ENCODE measurements at places on chromosomes 2 and 18.

DNA sequence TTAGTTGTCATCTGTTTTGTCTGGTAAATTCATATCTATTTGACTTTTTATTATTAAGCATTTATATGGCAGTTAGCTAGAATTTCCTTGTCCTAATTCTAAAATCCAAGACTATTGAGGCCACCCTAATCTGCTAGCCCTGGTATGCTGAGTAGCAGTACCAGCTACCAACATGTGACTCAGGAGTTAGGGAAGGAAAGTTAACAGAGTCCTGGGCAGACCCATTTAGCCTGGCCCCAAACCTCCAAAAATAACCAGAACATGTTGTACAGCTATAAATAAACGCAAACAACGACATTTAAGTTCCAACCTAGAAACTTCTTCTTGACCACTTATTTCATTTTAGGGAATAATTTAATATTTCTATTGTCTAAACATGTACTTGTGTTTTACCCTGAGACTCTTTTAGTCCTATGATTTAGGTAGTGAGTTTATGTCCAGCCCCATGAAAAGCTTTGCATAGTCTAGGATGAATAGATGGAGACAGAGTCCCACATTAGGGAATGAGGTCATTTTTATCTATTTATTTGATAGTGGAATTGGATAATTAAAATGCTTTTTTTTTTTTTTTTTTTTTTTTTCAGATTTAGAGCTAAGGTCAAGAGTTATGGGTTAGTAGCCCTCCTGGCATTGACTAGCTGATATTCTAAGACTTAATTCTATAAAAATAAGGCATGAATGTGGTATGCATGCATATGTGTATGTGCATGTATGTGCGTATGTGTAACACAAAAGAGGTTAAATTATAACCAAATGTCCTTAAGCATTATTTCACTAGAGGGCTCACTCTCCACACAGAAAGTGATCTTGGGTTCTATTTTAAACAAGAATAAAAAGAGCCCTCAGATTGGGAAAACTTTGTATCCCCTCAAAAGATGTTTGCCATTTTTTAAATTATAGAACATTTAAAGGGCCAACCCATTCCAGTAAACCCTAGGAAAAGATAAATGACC lies 160.1 kb upstream of the MAPRE2 start:
- no peak for DNase-seq

DNA sequence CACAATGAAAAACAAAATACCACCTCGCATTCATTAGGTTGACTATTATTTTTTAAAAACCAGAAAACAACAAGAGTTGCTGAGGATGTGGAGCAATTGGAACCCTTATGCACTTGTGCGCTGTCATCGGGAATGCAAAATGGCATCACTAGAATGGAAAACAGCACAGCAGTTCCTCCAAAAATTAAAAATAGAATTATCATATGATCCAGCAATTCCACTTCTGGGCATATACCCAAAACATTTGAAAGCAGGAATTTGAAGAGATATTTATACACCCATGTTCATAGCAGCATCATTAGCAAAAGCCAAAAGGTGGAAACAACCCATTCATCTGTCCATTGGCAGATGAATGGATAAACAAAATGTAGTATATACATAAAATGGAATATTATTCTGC lies 11.9 kb upstream of the NMUR1 start:
- no peak for DNase-seq

DNA sequence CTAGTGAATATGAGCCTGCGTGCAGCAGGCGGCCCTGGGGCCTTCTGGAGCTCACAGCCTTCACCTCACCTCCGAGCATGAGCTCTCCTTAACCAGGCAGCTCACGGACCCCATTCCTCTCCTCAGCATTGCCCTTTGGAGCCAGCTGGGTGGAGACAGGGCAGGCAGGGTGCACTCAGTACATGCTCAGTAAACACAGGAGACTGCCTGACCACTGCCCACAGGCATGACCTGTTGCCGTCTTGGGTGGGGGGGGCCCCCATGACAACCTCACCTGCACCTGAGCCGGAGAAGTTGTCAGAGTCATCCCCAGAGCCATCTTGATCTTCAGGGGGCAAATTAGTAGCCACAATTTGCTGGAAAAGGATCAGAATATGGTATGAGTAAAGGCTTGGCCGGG lies 19.9 kb downstream of the SDC1 start:
- no peak for DNase-seq

GRCh38 chr2:234410526-234410925 lies 86.4 kb downstream of the ARL4C start:
- DNase-seq, result no peak

GRCh38 chr2:42856891-42857632 lies 64.7 kb upstream of the HAAO start:
- DNase-seq, result no peak

GRCh38 chr2:206915121-206915520 lies 24.2 kb upstream of the CPO start:
- no peak for DNase-seq

DNA sequence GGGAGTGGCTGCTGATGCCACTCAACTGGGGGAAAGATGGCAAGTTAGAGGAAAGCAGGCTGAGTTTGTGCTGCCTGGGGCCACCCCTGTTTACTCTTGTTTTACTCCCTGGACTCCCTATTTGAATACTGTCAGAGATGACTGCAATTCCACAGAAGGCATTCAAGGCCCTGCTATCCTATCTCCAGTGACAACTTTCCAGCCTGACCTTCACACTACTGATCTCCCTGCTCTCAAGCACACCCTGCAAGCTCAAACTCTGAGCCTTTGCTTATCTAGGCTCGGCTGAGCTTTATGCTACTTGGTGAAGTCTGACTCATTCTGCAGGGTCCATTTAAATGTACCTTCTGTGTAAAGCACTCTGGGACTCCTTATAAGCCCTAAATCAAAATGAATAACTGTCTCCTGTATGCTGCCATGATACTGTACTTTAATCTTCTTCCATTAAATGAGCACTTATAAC lies 39.3 kb upstream of the DSG1 start:
- DNase-seq, result no peak

DNA sequence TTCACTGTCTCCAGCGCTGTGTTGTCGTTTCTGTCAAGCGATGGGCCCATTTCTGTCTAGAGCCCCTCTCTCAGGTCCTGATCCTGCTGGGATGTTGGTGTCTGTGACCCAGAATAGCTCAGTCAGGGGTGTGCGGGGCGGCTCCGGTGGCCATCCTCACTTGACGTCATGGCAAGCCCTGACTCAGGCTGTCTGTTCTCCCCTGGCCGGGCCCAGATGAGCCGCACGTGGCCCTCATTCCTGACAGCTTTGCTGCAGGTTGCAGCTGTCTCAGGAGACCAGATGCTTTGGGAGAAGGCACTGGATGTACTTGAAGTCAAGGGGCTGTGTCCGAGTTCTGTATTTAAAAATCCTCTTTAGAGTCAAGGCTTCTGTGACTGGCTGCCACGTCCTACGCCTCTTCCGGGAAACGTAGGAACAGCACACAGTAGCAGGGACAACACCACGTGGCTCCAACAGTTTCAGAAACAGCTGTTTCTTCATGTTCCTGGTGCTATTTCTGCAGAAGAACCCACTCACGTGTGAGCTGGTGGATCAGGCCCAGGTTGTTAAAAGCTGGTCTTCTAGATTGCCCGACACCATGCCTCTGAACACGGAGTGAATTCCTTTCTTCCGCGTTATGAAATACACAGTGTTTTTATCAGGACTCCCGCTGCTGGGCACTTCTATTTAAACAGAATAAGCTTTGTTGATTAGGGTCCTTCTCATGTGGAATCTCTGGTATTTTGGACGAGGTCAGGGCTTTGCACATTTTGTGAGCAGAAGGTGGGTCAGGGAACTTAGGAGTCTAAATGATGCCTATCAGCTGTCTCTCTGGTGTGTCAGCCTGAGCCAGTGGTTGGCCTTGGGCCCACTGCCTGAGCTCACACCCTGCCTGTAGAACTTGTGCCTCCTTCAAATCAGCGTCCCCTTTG lies 28.3 kb upstream of the NTSR2 start:
- DNase-seq, result no peak

GRCh38 chr2:196160101-196160500 lies 11.3 kb downstream of the STK17B start:
- DNase-seq, result no peak

DNA sequence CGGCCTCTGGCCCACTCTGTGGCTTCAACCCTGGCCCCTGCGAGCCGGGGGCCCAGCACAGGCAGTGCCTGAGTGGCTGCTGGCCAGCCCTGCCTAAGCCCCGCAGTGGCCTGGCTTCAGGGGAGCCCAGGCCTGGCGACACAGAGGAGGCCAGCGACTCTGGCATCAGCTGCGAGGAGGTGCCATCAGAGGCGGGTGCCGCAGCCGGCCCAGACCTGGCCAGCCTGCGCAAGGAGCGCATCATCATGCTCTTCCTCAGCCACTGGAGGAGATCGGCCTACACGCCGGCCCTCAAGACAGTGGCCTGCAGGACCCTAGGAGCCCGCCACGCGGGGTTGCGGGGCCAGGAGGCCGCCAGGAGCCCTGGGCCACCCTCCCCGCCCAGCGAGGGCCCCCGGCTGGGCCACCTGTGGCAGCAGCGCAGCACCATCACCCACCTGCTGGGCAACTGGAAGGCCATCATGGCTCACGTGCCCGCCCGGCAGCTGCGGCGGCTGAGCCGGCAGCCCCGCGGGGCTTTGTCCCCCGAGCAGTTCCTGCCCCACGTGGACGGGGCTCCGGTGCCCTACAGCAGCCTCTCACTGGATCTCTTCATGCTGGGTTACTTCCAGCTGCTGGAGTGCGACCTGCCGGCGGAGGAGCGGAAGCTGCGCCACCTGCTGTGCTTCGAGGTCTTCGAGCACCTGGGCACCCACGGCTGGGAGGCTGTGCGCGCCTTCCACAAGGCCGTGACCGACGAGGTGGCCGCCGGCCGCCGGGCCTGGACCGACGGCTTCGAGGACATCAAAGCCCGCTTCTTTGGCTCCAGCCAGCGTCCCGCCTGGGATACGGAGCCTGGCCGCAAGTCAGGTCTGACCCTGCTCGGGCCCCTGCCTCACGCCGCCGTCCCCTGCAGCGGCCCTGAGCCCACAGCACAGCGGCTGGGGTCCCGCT lies 7.5 kb upstream of the KLHL30 start:
- no peak for DNase-seq

GRCh38 chr2:158559252-158559651 lies 102.5 kb downstream of the PKP4 start:
- DNase-seq, result no peak

DNA sequence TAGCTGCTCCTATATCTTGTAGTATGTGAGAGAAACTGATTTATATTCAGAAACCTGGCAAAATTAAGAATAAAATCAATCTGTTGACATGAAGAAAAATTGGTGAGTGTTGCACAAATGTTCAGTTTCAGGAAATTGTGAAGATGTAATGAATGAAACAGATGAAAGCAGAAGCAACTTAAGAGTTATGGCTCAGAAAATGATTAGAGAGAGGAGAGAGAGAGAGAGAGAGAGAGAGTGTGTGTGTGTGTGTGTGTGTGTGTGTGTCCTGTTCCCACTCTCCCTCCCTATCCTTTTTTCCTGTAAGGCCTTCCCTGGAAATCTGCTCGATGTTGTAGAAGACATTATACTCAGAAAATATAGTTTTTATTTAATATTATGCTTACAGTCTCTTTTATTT lies 31.4 kb downstream of the MAP4K4 start:
- no peak for DNase-seq

GRCh38 chr2:206701952-206702605 lies 16.1 kb downstream of the DYTN start:
- DNase-seq, result no peak

- DNase-seq, result no peak
Observed at GRCh38 chr2:158926478-158926948, 41.9 kb upstream of the TANC1 start.
